CD4-positive, CD25-positive, alpha-beta regulatory T cell (primary cell): ENCODE measurements at places on chromosomes 4 and X. TPM values are rescaled to one million over a fixed set of nuclear protein-coding genes. Genes with fewer than 3 reads are reported as not detected.

The MAGEA2B gene
- not detected for polyA plus RNA-seq

The RIPPLY1 gene
- polyA plus RNA-seq: not detected

The KLB gene
- polyA plus RNA-seq: not detected

The RHOXF2B gene
- polyA plus RNA-seq: not detected

The BEX5 gene
- 4.3 TPM for polyA plus RNA-seq

The CPXCR1 gene
- polyA plus RNA-seq: not detected

The PRDM8 gene
- polyA plus RNA-seq: 3.9 TPM

The CLTRN gene
- polyA plus RNA-seq: 0.17 TPM

The PNMA3 gene
- not detected for polyA plus RNA-seq

The CDS1 gene
- polyA plus RNA-seq: not detected

The FMR1NB gene
- not detected for polyA plus RNA-seq
